HS-27A (cell line): ENCODE measurements at places on chromosomes 2 and 18.
A peak's percentile ranks its signal among the peaks of the same experiment; 100 is the strongest.

DNA sequence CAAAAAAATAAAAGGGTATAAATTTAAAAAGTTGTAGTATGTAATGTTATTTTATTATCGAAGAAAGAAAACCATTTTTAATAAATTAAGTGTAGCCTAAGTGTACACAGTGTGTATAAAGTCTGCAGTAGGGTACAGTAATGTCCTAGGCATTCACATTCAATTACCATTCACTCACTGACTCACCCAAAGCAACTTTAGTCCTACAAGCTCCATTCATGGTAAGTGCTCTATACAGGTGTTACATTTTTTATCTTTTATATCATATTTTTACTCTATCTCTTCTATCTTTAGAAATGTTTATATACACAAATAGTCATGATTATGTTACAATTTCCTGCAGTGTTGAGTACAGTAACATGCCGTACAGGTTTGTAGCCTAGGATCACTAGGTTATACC lies 59.5 kb downstream of the RABL2A start:
- DNase-seq: no peak

DNA sequence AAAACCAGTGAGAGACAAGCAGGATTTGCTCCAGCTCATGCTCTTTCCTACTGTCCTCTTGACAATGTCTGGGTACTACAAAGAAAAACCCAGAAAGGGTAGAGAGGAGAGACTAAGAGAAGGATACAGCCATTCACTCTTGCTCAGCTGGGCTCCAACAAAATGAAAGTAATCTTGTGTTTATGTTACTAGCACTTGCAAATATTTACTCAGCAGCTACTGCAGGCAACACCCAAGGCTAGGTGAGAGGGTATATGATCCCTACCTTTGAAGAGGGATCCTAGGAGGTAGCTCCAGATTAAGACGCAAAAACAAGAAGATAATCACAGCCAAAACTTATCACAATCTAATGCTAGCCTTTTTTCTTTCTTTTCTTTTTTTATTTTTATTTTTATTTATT lies 329.6 kb upstream of the ACVR2A start:
- no peak for DNase-seq

DNA sequence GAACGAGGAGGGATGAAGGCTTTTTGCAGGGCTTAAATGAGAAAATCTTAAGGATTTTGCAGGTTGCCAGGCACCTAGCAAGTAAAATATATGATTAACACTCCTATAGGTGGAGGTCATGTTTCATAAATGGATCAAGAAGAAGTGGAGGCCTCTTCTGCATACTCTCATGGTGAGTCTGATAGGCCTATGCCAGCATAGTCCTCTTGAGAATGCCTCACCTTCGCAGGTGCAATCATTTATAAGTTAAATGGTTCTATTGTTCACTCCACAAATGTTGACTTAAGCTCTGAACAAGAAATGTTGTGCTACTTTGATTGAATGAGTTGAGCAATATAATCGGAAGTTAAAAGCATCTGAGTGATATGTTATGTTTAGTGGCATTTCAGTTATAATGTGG lies 12.1 kb downstream of the LRRTM1 start:
- no peak for DNase-seq

GRCh38 chr2:230998882-230999281 lies 3.0 kb downstream of the SPATA3 start:
- no peak for DNase-seq

- no peak for DNase-seq
Observed at GRCh38 chr2:152525277-152525838, 190.4 kb downstream of the FMNL2 start.

- no peak for DNase-seq
Observed at GRCh38 chr2:85988175-85988913, 99.6 kb upstream of the ST3GAL5 start.

GRCh38 chr2:141513853-141514252 lies 617.0 kb downstream of the LRP1B start:
- DNase-seq: no peak

DNA sequence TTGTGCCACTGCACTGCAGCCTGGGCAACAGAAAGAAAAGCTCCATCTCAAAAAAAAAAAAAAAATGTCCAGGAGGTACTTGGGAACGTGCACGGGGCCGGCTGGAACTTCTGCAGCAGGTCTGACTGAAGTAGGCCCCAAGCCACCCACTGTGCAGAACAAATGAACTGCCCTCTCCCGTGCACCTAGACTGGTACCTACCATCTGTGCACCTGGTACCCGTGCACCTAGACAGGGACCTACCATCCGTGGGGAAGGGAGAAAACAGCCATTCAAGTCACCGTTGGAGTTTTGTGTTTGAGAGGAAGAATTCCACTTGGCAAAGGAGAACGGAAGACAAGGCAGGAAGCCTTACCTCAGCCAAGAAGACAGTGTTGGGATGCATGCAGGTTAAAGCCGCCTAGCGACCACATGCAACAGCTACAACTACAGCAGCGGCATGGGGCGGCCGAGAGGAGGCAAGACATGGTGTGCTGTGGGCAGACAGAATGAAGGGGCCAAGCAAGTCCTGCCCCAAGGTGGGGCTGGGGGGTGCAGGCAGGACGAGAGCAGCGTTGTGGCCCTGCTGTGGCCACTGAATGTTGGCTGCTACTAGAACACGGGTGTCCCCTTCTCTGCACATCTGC lies 16.1 kb downstream of the ST3GAL5 start:
- DNase-seq: no peak

DNA sequence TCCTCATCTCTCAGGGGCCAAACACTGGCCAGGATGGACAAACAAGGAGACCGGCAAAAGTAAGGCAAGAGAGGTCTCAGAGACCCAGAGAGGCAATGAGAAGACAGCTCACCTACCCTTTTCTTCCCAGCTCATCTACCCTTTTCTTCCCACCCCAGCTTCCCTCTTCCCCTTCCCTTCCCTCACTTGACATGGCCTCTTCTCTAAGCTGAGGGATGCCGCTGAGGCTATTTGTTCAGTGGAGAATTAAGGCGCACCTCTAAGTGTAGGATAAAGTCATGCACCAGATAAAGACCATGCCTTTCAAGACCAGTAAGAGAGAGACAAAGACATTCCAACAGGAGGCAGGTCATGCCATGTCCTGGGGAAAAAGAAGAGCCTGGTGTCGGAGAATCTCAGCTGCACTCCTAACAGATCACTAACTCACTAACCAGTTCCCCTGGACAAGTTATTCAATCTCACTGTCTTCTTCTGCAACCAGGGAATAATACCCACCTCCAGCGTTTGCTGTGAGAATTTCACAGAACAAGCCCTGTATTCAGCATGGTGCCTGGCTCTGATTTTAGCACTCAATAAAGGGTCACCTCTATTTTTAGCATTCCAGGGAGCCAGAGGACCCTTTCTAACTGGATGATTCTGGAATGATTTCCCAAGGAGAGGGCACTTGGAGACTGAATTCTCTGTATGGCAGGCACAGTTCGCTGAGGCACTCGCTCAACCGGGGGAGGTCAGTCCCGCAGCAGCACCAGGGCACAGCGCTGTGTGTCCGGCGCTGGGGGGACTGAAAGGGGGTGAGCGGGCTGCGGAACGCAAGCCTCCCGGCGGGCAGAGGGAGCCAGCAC lies 3.0 kb upstream of the FOSL2 start:
- no peak for DNase-seq

DNA sequence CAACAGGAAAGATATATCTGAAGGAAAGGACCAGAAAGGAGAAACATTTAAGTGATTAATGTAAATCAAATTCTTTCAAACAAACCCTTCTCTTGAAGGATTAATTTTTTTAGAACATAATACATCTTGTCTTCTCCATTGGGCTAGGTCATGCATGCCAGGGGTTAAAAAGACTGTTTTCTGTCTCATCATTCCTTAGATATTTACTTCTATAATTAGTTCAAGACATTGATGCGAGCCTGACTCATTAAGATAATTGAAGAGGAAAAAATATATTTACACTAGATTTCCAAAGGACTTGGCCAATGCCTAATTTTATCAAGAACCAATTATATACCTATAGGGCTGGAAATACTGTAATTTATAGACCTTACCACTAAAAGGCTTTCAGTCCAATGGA lies 166.6 kb upstream of the SETBP1 start:
- DNase-seq: no peak

DNA sequence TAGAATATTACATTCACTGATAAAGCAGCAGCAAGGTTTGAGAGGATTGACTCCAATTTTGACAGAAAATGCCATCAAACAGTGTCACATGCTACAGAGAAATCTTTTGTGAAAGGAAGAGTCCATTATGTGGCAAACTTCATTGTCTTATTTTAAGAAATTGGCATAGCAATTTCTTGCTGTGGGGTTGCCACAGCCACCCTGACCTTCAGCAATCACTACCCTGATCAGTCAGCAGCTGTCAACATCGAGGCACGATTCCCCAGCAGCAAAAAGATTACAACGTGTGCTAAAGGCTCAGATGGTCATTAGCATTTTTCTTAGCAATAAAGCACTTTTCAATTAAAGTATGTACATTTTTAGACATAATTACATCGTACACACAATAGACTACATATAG lies 74.7 kb downstream of the PRKCE start:
- no peak for DNase-seq

DNA sequence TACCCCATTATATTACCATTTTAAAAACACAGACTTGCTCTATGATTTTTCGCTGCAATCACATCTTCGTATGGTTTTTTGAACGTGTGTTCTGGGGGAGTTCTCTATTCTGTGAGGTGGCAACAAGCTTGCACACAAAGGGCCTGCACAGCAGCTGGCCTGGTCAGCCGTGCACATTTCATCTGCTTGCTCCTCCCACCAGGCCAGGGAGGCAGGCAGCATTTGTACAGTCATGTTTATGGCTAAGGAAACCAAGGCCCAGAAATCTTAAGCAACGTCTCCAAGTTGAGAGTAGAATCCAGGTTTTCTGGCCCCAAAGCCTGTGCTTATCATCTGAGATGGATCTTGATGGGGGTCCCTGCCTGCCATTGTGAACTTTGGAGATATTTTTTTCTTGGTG lies 106.4 kb upstream of the SMIM21 start:
- DNase-seq: no peak

DNA sequence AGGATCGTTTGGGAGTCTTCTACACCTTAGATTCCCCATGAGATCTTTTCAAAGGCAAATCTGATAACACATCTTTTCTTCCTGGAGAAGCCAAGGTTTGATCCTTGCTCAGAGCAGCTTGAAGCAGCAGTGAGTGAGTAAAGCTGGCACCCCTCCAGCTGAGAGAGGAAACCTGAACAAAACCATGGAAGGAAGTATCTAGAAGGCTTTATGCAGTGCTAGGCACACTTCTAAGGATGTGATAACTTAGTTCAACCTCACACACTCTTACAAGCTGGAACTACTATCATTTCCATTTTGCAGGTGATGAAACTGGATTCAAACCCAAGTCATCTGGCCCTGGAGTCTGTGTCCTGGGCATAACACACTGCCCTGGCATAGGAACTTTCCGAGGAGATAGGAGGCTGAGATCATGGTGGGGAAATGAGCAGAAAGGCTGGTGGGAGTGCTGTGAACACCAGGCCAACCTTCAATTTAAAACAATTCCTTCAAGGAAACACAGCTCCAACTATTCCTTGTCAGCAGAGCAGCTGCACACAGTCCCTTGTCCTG lies 71.2 kb downstream of the CTAGE1 start:
- no peak for DNase-seq

- DNase-seq: no peak
Observed at GRCh38 chr18:11004294-11004693, 145.1 kb downstream of the PIEZO2 start.

GRCh38 chr2:101921319-101921952 lies 70.3 kb upstream of the IL1R2 start:
- DNase-seq: no peak

- DNase-seq: no peak
Observed at GRCh38 chr2:195021711-195022507, 635.1 kb upstream of the SLC39A10 start.

- DNase-seq: no peak
Observed at GRCh38 chr2:232214053-232214452, 164.5 kb upstream of the ALPP start.

GRCh38 chr2:104774631-104775030 lies 79.3 kb upstream of the POU3F3 start:
- DNase-seq: no peak

DNA sequence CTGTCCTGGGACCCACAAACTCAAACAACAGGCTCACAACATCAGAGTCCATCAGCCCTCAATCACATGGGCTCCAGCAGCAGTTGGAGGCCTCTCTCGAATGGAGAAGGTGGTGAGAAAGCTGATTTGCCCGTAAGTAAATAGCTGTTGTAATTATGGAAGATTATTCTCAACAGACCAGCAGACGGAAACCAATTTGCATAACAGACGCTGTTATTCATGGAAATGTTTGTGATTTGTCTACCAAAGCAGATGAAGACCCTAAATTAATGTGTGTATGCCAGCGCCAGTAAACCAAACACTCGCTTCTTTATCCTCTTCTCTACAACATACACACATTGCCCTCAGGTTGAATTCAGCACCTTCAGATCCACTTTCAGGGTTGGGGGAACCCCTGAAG lies 23.4 kb upstream of the GALNT14 start:
- no peak for DNase-seq

GRCh38 chr2:34308140-34308539 lies 709.0 kb upstream of the FAM98A start:
- DNase-seq: no peak

DNA sequence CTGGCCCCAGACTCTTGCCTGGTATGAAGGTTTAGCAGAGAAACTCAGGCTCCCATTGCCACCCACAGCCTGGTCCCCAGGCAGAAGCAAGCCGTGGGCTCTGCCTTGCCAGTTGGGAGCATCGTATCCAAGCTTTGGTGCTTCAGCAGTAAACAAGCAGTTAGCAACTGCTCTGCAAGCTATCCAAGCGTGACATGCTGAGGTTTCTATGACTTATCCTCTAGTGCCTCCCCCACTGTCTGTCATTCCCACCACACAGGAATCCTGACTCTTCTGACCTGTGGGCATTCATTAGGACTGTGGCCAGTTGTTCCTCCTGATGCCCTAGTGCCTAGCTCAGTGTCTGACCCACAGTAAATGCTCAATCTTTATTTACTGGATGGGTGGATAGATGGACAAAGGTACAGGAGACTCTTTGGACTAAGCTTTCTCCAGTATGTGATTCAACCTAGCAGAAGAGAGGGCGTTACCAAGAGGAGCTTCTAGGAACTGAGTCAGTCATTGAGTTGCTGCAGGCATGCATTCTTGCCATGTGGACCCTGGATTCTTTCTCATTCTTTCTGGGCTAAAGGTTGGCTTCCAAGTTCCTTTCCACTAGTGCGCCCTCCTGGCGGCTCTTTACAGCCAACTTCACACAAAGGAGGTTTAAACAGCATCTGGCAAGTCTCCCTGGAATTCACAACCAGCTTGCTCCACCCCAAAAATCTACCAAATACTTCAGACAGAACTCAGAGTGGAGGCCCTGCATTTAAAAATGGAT lies 40.6 kb upstream of the MRPL19 start:
- peak; percentile 99 for DNase-seq

DNA sequence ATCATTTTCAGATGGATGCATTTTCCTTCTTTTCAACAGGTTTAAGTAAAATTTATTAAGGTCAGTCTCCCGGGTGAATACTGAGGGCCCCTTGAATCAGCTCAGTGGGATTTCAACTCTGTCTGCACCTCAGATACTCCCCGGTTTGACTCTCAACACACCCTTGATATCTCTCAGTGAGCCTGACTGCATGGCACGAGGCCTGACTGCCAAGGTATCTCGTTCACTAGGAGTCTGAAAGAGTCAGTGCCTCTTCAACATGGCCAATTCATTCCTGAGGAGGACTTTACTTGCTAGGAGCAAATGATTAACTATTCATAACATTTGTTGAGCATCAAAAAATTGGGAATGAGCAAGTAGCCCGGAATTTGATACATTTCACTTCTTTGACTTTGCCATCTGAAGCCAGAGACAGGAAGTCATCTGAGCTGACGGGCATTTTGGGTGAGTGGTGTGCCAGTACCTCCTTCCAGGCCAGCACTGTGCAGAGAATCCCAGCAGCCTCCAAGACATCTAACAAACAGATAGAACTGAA lies 81.0 kb downstream of the VAPA start:
- DNase-seq: no peak
